ENCODE measurements at places on chromosomes 6 and 20.

DNA sequence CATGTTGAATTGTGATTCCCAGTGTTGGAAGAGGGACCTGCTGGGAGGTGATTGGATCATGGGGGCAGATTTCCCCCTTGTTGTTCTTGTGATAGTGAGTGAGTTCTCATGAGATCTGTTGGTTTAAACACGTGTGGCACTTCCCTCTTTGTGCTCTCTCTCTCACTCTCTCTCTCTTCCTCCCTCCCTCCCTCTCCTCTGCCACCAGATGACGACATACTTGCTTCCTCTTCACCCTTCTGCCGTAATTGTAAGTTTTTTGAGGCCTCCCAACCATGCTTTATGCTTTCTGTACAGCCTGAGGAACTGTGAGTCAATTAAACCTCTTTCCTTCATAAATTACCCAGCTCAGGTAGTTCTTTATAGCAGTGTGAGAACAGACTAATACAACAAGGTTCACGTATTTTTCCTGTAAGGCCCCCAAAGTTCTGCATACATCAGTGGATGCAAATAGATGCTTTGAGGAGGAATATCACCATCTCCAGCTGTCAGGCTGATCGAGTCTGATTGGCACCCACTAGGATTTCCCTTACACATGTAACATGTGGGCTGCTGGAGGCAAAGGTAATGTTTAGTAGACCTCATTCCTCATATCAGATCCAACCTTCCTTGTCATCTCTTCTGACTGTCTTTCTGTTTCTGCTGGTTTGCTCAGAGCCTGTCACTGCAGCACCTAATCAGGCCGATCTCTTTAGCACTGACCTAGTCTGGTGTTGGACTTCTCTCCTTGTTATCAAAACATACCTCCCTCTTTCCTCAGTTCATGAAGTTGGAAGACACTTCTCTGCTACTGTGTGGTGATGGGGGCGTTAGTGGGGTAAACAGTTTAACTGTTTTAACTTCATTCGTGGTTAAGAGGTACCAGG lies 54.3 kb upstream of the BACH2 start:
- peak; percentile 15 for DNase-seq

DNA sequence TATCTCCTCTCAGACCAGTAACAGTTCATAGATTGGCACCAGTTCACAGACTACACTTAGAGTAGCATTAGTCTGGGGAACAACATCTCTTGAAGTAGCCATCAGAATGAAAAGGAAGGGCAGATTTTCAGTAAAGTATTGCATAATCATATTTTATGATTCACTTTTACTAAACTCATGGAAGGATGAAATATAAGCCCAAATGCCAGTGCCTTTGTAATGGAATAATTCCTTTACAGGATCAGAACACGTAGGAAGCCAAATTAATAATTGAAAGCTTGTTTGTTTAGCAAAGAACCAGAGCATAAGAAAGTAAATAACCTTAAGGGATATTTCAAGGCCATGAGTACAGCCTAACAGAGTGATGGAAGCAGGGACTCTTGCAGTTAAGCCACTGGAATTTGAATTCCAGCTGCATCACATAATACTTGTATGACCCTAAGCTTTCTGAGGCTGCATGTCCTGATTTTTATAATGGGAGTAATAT lies 11.4 kb upstream of the LOC128125822 start:
- DNase-seq, result peak; percentile 45

DNA sequence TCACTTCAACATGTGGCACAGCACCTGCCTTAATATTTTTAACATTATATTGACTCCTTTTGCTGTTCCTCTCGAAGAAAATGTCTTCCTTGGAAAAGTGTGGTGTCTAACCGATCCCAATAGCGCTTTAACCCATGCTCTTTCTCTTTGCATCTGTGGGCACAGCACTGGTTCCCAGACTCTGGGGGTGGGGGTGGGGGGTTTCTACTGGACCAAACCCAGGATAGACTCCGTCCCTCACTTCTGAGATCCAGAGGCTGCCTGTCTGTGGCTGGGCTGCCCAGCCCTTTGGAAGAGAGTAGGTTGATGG lies 3.9 kb upstream of the ZNF292 start:
- DNase-seq, result no peak

DNA sequence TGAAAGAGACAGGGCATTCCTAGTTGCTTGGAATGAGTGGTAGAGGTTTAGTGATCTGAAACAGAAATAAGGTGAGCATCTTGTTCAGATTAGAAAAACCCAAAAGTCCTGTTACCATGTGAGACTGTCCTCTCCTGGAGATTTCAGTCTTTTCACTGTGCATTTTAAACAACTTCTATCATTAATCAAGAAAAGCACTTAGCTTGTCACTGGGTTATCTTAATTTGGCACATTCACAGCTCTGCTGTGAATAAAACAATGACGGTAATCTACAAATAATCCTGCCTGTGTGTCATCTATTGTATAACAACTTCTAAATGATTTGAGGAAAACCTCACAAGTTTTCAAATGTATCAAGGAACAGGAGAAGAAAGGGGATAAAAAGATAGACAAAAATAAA lies 9.5 kb upstream of the SMIM8 start:
- no peak for DNase-seq

GRCh38 chr6:73564578-73565345 lies 43.9 kb upstream of the EEF1A1 start:
- DNase-seq, result no peak

DNA sequence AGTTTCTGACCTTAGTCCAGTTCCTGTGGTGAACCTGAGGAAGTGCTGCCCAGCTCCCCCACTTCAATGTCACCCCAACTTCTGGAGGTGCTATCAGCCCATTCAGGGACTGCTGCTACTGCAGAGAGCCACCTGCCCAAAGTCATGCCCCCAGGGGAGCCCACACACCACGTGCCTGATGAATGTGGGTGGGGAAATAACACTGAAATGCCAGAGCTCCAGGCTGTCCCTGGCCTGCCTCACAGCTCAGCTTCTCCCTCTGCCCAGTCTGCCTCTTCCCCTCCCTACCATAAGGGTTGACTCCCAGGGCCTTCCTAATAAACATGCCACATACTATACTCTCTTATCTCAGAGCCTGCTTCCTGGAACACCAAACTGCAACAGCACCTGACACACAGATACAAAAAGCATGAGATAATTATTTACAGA lies 276.4 kb upstream of the MOCS1 start:
- DNase-seq, result no peak

All from fibroblast of skin of right biceps (primary cell).